ENCODE measurements at places on chromosomes 3 and 15. TPM values are rescaled to one million over a fixed set of nuclear protein-coding genes. Genes with fewer than 3 reads are reported as not detected.

Gene LRRC2
- 0.04 TPM for polyA plus RNA-seq

Gene STAB1
- 5.6 TPM for polyA plus RNA-seq

DNA sequence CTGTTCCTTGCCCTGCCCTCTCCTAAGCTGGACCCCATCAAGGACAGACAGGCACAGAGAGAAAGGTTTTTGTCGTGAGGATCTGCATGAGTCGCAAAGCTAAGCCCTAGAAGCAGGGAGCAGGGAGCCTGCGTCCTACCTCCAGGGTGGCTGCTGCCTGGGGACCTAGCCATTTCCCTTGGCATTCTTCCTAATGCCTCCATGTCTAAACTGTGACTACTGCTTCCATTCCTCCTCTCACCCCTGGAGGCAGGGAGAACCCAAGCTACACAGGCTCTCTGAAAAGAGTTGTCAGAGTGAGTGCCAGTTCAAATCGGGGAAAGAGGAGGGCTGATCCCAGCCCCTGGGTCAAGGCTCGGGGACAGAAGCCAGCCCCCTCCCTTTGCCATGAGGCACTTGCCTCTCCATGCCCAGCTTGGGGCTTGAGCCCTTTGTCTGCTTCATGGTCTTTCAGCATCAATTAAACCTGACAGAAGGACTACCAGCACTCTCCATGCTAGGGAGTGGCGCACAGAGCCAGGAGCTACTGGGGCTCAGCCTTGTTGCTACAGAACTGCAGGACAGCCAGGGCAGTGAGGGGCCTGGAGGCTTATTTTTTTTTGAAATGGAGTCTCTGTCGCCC is 2.4 kb downstream of the GCHFR start:
- H3K27me3 ChIP-seq = no peaks in the 10 kb centered on the region
- no peak for DNase-seq

DNA sequence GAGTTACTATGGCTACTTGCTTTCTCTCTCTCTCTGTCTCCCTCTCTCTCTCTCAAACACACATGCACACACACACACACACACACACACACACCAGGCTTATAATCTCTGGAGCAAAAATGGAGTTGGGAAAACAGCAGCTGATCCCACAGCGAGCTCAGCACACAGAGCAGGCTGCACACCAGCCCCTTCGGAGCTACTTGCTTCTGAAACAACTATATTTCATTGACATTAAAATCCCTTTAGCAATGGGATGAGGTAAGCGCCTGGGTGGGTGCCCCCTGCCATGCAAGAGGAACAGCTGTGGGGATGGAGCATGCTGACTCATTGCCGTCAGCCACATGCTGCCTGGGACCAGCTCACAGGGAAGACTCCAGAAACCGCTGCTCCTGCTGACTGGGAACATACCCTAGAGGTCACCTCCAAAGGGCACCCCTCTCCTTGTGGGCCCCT is 45.7 kb downstream of the B3GNT5 start:
- H3K4me1 ChIP-seq = no peaks in the 10 kb centered on the region
- no peaks in the 10 kb centered on the region for H3K27me3 ChIP-seq
- H3K36me3 ChIP-seq = no peaks in the 10 kb centered on the region
- H3K4me3 ChIP-seq = no peak overlapping the region

- H3K36me3 ChIP-seq = no peaks in the 10 kb centered on the region
- H3K27ac ChIP-seq = no peak overlapping the region
- no peak overlapping the region for H3K4me3 ChIP-seq
Observed at GRCh38 chr3:69433121-69433968, 47.5 kb upstream of the FRMD4B start.

GRCh38 chr3:187811585-187812250 is 66.5 kb upstream of the BCL6 start:
- no peaks in the 10 kb centered on the region for H3K36me3 ChIP-seq
- no peak overlapping the region for H3K4me3 ChIP-seq
- peaks cover 4% of the 10 kb centered on the region for H3K4me1 ChIP-seq
- H3K27ac ChIP-seq = no peak overlapping the region
- DNase-seq = no peak

- no peaks in the 10 kb centered on the region for H3K27me3 ChIP-seq
- no peak for DNase-seq
- H3K36me3 ChIP-seq = no peaks in the 10 kb centered on the region
- H3K4me3 ChIP-seq = no peak overlapping the region
- no peaks in the 10 kb centered on the region for H3K4me1 ChIP-seq
Observed at GRCh38 chr3:178518660-178519396, 17.4 kb upstream of the KCNMB2 start.
